ENCODE measurements at places on chromosomes 2 and 18. TPM values are rescaled to one million over a fixed set of nuclear protein-coding genes. Genes with fewer than 3 reads are reported as not detected.

Gene NEDD4L
- 30.8 TPM for polyA plus RNA-seq

Gene SKOR2
- polyA plus RNA-seq: not detected

Gene SERPINB4
- 0.23 TPM for polyA plus RNA-seq

Gene C2orf66
- polyA plus RNA-seq: 0.26 TPM

DNA sequence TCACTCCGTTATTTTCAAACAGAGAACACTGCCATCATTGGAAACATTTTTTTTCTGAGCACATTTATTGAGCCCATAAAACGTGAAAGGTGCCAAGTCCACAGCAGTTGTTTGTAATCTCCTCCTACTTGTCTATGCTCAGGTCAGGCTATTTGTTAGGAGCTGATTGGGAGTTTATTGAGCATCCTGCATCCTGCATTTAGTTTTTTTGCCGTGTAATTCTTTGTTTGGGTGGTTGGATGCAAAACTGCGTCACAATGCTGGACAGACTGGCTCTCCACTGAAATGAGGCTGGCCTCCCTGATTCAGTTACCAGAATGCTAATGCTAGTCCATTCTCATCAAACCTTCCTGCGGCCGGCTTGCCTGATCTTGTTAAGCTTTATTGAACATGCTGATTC, 71.4 kb downstream of the RAPGEF4 start:
- no peak for DNase-seq

- DNase-seq: no peak
Measured at GRCh38 chr18:54357082-54357659, 487 bp downstream of the STARD6 start.

GRCh38 chr18:10690035-10690329, 164.2 kb downstream of the NAPG start:
- DNase-seq: no peak

- DNase-seq: no peak
Measured at GRCh38 chr2:75289771-75290170, 90.5 kb upstream of the TACR1 start.

Data from left renal pelvis (tissue), 4 donors.